Ovary (tissue), 10 donors: ENCODE measurements at places on chromosomes 2 and 18. TPM values are rescaled to one million over a fixed set of nuclear protein-coding genes. Genes with fewer than 3 reads are reported as not detected.

DNA sequence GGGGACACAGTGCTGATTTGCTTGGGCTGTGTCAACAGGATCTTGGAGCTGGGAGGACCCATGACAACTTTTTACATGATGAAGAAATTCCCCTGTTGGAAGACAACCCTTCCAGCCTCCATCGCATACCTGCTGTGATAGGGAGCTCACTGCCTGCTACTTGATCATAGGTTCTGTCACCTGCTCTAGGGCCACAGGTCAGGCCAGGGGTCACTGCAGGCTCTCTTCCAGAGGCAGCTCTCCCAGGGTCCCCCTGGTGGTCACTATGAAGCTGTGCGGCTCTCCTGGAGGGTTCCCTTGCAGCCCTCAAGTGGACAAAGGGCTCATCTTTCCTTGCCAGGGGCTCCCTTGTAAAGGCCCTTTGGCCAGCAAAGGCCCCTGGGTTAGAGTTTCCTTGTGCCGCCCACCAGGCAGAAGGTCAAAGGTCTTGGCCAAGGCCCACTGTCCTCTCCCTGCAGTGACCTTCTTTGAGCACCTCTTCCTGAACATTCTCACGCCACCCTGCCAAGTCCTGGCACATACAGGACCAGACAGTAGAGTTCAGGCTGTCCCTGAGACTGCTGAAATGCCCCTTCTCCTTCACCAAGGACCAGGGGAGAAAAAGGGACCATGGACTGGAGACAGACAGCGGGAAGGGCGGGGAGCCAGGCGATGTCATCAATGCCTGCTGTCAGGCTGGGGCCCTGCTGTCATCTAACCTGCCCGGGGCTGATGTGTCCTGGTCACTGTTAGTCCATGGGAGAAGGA is 345.1 kb downstream of the DYSF start:
- no peak for DNase-seq

- DNase-seq = peak; percentile 78
Observed at GRCh38 chr2:207166349-207167098, 776 bp upstream of the KLF7 start.

Gene NTSR2
- total RNA-seq = 3.2 TPM

Gene UPP2
- total RNA-seq = 0.10 TPM

- peak; percentile 47 for DNase-seq
Observed at GRCh38 chr2:169767243-169767888, 31.3 kb upstream of the SSB start.

DNA sequence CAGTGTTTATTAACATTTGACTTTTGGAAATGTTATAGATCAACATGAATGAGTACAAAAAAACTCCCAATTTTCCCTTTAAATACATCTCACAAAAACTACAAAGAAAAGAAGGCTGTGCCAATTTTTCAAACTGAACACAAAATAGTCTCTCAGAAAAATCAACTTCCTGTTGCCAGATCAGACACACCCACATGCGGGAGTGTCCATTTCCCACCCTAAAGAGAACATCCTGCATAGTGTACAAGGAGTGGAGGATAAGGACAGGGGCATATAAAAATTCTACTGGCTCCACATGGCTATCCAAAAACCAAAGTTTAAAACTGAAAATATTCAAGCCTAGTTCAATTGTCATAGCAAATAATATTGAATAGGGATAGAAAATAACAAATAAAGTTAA is 165.3 kb downstream of the ATAD2B start:
- no peak for DNase-seq

- no peak for DNase-seq
Observed at GRCh38 chr2:126882736-126883665, 15.7 kb upstream of the TEX51 start.

Gene CPLX4
- total RNA-seq = not detected

Gene UGT1A5
- not detected for total RNA-seq

DNA sequence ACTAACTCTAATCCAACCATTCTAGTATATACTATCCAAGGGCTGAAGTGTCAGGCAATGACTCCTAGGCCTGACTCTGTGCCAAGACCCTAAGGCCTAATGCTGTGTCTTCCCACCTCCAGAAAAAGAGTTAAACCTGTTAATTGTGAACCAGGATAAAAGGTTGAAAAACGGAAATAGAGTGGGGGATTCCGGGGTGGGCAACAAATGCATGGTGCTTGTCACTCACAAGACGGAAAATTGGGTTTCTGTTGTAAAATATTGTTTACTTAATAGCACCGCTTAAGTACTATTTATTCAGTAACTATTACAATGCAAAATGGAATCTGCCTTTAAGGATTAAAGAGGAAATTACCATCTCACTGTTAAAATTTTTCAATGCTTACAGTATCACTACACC is 3.2 kb downstream of the STK17B start:
- DNase-seq = no peak

GRCh38 chr18:68839701-68840100 is 41.8 kb downstream of the CCDC102B start:
- DNase-seq = no peak

DNA sequence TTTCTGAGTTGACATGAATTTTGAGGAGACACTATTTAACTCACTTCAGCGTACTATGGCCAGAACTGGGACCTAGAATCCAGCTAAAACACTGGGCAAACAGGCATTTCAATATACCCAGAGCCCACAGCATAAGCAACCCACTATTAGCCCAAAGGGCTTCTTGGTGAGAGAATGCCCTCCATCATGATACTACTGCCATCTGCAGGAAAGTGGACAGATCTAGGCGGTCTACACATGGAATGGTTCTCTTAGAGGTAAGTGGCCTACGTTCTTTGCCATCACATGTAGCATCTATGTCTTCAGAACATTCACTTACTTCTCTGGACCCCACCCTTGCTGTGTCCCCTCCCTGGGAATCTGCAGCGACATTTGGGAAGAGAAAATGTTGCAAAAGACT is 181.3 kb upstream of the LINC00305 start:
- no peak for DNase-seq

Gene TDRD15
- not detected for total RNA-seq

- DNase-seq = no peak
Observed at GRCh38 chr2:159933727-159934049, 128.7 kb downstream of the PLA2R1 start.
